ENCODE measurements at places on chromosomes 4 and X. TPM values are rescaled to one million over a fixed set of nuclear protein-coding genes. Genes with fewer than 3 reads are reported as not detected.

DNA sequence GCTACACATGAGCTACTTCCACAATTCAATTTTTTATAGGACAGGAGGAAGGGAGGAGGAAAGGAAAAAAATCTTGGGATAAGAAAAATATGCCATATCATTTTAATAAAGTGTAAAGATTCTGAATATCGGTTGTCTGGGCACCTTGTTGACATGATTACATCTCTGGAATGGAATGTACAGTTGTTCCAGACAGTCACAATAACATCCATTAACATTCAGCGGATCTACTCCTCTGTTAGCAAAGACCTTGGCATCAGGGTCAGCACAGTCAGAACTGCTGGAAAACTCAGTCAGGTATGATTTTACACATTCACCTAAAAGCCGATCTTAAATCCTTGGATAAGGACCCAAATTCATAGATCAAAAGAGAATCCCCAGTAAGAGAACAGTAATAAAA, 85.4 kb upstream of the ARMCX2 start:
- H3K4me1 ChIP-seq: no peaks in the 10 kb centered on the region
- H3K4me3 ChIP-seq: no peak overlapping the region
- no peak overlapping the region for H3K27ac ChIP-seq
- DNase-seq: no peak

- H3K27me3 ChIP-seq: no peaks in the 10 kb centered on the region
- no peak for DNase-seq
- H3K27ac ChIP-seq: no peak overlapping the region
- H3K4me1 ChIP-seq: peaks cover 45% of the 10 kb centered on the region
Measured at GRCh38 chr4:48902266-48902665, 4.3 kb downstream of the OCIAD2 start.

DNA sequence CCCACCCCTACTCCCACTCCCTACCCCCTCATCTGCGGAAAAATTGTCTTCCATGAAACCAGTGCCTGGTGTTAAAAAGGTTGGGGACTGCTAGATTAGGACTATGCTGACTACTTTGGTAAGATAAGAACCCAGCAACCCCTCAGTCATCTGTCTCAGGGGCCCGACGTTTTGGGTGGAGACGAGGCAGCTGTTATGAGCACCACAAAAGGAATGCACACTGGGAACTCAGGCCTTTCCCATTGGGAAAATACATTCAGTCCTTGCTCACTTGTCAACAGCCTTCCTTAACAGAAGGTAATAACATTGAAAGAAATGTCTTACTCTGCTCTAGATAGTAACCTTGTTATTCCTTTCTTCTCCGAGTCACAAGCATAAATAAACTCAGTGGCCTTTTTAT, 310.8 kb downstream of the AFF2 start:
- H3K4me3 ChIP-seq: no peak overlapping the region
- H3K4me1 ChIP-seq: no peaks in the 10 kb centered on the region
- no peaks in the 10 kb centered on the region for H3K27me3 ChIP-seq
- DNase-seq: no peak
- no peak overlapping the region for H3K27ac ChIP-seq
- H3K36me3 ChIP-seq: no peaks in the 10 kb centered on the region

GRCh38 chrX:17021851-17022604, 75.6 kb downstream of the REPS2 start:
- H3K4me3 ChIP-seq: no peak overlapping the region
- DNase-seq: no peak
- H3K27ac ChIP-seq: no peak overlapping the region
- no peaks in the 10 kb centered on the region for H3K27me3 ChIP-seq

DNA sequence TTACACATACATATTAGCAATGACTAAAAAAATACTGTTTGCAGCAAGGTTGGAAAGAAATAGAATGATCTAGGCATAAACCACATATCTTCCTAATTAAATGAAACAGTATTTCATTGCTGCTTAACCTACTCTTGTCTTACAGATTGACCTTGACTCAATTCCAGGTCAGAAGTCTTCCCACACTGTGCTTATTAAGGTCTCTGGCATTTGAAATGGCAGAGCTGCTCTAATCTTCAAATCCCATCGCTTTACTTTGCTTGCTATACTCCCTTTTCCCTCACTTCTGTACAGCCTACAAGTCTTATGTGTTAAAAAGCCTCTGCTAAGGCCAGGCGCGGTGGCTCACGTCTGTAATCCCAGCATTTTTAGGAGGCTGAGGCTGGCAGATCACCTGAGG, 424.5 kb downstream of the RPA4 start:
- no peak overlapping the region for H3K4me3 ChIP-seq
- H3K4me1 ChIP-seq: no peaks in the 10 kb centered on the region
- H3K27me3 ChIP-seq: no peaks in the 10 kb centered on the region
- no peak for DNase-seq
- no peak overlapping the region for H3K27ac ChIP-seq

GRCh38 chr4:90071289-90072235, 55.6 kb upstream of the CCSER1 start:
- H3K4me1 ChIP-seq: no peaks in the 10 kb centered on the region
- peaks cover 14% of the 10 kb centered on the region for H3K27me3 ChIP-seq
- no peaks in the 10 kb centered on the region for H3K36me3 ChIP-seq
- H3K27ac ChIP-seq: no peak overlapping the region
- no peak overlapping the region for H3K4me3 ChIP-seq

DNA sequence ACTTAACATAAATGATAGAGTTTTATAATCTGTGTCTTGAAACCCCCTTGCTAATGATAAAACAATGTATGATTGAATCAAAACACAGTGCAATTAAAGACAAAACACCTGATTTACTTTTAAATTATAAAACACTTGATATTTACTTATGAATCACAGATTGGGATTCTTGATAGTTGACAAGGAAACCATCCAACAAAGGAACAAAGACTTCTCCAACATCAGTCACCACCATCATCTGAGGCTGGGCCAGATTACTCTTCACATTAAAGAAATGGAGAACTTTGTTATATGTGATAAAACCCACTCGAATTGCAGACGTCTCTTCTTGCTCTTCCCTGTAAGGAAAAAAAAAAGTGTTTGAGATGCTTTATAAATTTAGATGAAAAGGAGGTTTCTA, 67.4 kb downstream of the METTL14 start:
- peaks cover 37% of the 10 kb centered on the region for H3K36me3 ChIP-seq
- H3K27me3 ChIP-seq: no peaks in the 10 kb centered on the region
- DNase-seq: no peak
- no peaks in the 10 kb centered on the region for H3K4me1 ChIP-seq

GRCh38 chrX:154751203-154751668, 359 bp upstream of the GAB3 start:
- peak overlapping the region; percentile 59 for H3K4me3 ChIP-seq
- no peak overlapping the region for H3K27ac ChIP-seq
- DNase-seq: no peak
- peaks cover 29% of the 10 kb centered on the region for H3K4me1 ChIP-seq

GRCh38 chrX:153469811-153470410, 465 bp downstream of the HAUS7 start:
- peaks cover 5% of the 10 kb centered on the region for H3K36me3 ChIP-seq
- H3K4me3 ChIP-seq: peak overlapping the region; percentile 79
- peak overlapping the region; percentile 72 for H3K27ac ChIP-seq
- DNase-seq: peak; percentile 48
- no peaks in the 10 kb centered on the region for H3K27me3 ChIP-seq

- no peak for DNase-seq
- H3K27ac ChIP-seq: no peak overlapping the region
- H3K4me3 ChIP-seq: no peak overlapping the region
- no peaks in the 10 kb centered on the region for H3K4me1 ChIP-seq
- H3K36me3 ChIP-seq: no peaks in the 10 kb centered on the region
- peaks cover 2% of the 10 kb centered on the region for H3K27me3 ChIP-seq
Measured at GRCh38 chr4:103289186-103289585, 91.0 kb upstream of the CENPE start.

GRCh38 chr4:55758570-55758969, 61.0 kb upstream of the EXOC1L start:
- no peak for DNase-seq
- no peak overlapping the region for H3K27ac ChIP-seq
- H3K27me3 ChIP-seq: no peaks in the 10 kb centered on the region
- no peaks in the 10 kb centered on the region for H3K36me3 ChIP-seq
- H3K4me3 ChIP-seq: no peak overlapping the region

DNA sequence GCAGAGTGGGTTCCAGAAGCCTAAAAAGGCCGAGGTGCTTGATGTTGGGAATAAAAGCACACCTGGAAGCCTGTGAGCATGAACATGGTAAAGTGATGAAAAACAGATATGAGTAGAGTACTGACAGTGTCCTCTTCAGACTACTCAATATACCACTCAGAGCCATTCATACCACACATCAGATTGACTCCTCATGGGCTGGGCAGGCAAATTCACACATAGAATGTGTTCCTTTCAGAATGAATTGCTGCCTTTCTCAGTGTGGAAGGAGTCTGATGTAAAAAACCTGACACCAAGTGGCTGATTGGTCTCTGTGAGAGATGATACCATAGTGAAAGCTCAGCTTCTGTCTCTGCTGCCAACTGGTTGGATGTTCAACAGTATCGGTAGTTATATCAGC, 442.7 kb downstream of the RAPGEF2 start:
- H3K4me3 ChIP-seq: no peak overlapping the region
- no peaks in the 10 kb centered on the region for H3K27me3 ChIP-seq
- no peaks in the 10 kb centered on the region for H3K4me1 ChIP-seq
- no peak overlapping the region for H3K27ac ChIP-seq

DNA sequence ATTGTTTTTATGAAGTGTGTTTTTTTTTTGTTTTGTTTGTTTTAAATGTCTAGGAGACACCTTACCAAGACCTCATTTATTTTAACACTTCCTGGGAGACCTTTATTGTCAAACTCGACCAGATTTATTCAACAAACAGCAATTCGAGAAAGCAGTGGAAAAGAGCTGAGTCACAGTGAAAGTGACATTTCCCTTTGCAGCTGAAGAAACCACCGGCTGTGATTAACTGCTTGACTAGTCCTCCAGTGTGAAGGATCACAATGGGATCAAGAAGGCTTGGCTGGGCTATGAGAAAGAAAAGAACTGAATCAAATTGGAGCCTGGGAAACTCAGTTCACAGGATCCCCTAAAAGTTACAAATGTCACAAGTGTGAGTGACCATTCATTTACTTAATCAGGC, 11.9 kb upstream of the ADH7 start:
- H3K4me3 ChIP-seq: no peak overlapping the region
- H3K4me1 ChIP-seq: peaks cover 6% of the 10 kb centered on the region
- no peak for DNase-seq
- H3K36me3 ChIP-seq: no peaks in the 10 kb centered on the region
- H3K27ac ChIP-seq: no peak overlapping the region
- peaks cover 32% of the 10 kb centered on the region for H3K27me3 ChIP-seq

DNA sequence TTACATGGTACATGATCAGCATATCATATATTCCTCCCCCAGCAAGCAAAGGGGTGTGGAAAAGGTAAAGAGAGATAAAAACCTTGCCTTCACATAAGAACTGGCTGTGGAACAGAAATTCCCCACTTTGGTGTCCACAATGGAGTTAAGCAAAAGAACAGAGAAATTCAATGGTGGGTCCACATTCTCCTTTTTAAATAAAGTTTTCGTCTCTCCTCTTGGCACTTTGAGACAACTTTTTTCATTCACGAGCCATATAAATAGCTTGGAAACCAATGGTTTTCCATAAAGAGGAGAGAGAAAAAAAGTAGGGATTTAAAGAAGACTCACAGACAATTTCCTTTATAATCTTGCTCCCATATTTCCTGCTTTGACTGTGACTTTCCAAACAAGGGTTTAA, 148.1 kb downstream of the TSPAN5 start:
- H3K4me3 ChIP-seq: no peak overlapping the region
- DNase-seq: no peak
- H3K4me1 ChIP-seq: peaks cover 36% of the 10 kb centered on the region
- no peak overlapping the region for H3K27ac ChIP-seq
- peaks cover 7% of the 10 kb centered on the region for H3K36me3 ChIP-seq

- no peak overlapping the region for H3K4me3 ChIP-seq
- H3K4me1 ChIP-seq: peaks cover 5% of the 10 kb centered on the region
- no peaks in the 10 kb centered on the region for H3K36me3 ChIP-seq
- no peak for DNase-seq
- H3K27me3 ChIP-seq: no peaks in the 10 kb centered on the region
Measured at GRCh38 chr4:150119492-150119891, 41.2 kb downstream of the DCLK2 start.

- H3K4me3 ChIP-seq: no peak overlapping the region
- DNase-seq: no peak
- peaks cover 18% of the 10 kb centered on the region for H3K36me3 ChIP-seq
- no peak overlapping the region for H3K27ac ChIP-seq
- peaks cover 23% of the 10 kb centered on the region for H3K4me1 ChIP-seq
Measured at GRCh38 chr4:153546280-153546679, 80.1 kb downstream of the TMEM131L start.

GRCh38 chr4:3753726-3754412, 12.3 kb upstream of the ADRA2C start:
- no peak overlapping the region for H3K4me3 ChIP-seq
- H3K4me1 ChIP-seq: no peaks in the 10 kb centered on the region
- no peak overlapping the region for H3K27ac ChIP-seq
- H3K36me3 ChIP-seq: no peaks in the 10 kb centered on the region
- DNase-seq: no peak

DNA sequence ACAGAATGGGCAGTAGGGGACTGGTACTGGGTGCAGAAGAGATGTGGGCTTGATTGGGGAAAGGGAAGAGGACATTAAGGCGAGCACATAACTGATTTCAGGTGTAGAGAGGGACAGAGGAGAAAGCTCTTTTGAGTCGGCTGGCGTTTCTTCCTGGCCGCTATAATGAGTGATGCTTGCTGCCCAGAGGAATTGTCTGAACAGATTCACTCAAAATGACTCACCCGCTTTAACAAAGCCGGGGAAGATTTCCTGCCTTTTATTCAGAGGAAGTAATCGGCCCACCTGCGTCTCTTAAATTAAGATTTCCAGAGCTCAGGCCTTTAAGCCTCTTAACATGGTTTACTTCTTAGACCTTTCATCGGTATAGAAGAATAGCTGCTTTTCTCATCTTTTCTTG, 102.1 kb upstream of the AP1S2 start:
- no peak for DNase-seq
- H3K27me3 ChIP-seq: no peaks in the 10 kb centered on the region
- no peak overlapping the region for H3K27ac ChIP-seq
- H3K36me3 ChIP-seq: no peaks in the 10 kb centered on the region
- no peaks in the 10 kb centered on the region for H3K4me1 ChIP-seq

Gene ERVMER34-1
- not detected for total RNA-seq

Gene TLR10
- 0.40 TPM for total RNA-seq

Gene CXCL3
- total RNA-seq: not detected

Gene FIP1L1
- 76.2 TPM for total RNA-seq

Gene UGT8
- total RNA-seq: 0.25 TPM

All from activated CD4-positive, alpha-beta memory T cell treated with anti-CD3 and anti-CD28 coated beads, Interleukin-2, amount 10 ng/mL, durations not matched to agents 7 days and 5 days (primary cell).